ENCODE measurements at places on chromosomes 16 and 17.

DNA sequence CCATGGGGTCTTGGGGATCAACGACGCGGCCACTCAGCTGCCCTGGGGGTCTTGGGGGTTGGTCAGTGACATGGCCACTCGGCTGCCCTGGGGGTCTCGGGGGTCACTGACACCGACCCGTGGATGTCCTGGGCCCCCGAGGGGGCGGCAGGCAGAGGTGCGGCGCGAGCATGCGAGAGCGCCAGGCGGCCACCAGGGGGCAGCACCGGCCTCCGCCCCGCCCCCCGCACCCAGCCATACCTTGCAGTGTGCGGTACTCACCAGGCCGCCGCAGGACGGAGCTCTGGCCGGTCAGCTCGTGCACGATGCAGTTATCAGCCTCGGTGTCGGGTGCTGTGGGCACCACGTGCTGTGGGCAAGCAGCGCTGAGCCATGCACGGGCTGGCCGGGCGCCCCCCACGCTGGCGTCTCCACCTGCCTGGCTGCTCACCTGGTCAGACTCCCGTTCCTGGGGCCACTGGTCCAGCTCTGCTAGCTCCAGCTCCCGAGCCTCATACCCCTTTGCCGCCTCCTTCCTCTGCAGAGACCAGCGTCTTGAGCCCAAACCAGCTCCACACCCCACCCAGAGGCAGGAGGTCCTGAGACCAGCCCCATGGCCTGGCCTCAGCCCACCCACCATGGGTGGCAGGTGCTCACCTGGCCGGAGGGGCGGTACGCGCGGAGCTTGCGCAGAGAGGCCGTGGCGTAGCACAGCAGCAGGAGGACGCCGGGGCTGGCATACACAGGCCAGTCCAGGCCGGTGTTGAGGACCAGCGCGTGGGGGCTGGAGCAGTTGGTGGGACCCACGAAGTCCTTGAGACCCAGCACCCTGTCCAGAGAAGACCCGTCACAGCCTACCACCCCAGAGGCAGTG, 31.2 kb downstream of the CTU2 start:
- H3K36me3 ChIP-seq = peaks cover 35% of the 10 kb centered on the region
- no peak overlapping the region for H3K27ac ChIP-seq
- no peaks in the 10 kb centered on the region for H3K27me3 ChIP-seq

- no peak for DNase-seq
- no peaks in the 10 kb centered on the region for H3K27me3 ChIP-seq
- no peaks in the 10 kb centered on the region for H3K36me3 ChIP-seq
- H3K4me3 ChIP-seq = no peak overlapping the region
- no peak overlapping the region for H3K27ac ChIP-seq
These were observed 61.2 kb downstream of the MYH11 start for GRCh38 chr16:15795615-15796014.

DNA sequence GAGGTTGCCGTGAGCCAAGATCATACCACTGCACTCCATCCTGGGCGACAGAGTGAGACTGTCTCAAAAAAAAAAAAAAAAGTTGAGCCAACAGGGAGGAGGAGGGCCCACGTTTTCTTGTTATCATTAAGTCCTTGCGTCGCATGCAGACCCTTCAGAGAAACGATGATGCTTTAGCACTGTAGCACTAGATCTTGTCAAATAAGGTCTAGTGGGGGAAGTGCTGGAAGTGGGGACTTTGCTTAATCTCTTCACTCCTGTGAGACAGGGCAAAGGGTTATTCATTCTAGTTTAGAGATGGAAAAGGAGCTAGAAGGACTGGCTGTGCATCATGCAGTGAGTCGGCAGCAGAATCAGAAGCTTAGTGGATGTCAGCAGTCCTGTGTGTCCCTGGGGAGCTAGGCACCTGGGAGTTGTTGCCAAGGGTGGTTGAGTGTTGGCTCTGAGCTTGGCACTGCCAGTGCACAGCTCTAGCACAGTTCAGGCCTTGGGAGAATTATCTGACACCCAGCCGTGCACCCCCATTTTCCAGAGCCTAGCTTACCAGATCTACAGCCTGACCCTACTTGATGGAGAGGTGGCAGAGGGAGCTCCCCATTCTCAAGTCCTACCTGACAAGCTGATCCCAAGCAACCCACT, 33.4 kb upstream of the TBX2 start:
- no peak for DNase-seq
- H3K4me3 ChIP-seq = no peak overlapping the region
- peaks cover 6% of the 10 kb centered on the region for H3K4me1 ChIP-seq
- H3K36me3 ChIP-seq = no peaks in the 10 kb centered on the region

- H3K27me3 ChIP-seq = no peaks in the 10 kb centered on the region
- no peak for DNase-seq
- no peak overlapping the region for H3K27ac ChIP-seq
These were observed 40.6 kb upstream of the PITPNM3 start for GRCh38 chr17:6596941-6597340.

DNA sequence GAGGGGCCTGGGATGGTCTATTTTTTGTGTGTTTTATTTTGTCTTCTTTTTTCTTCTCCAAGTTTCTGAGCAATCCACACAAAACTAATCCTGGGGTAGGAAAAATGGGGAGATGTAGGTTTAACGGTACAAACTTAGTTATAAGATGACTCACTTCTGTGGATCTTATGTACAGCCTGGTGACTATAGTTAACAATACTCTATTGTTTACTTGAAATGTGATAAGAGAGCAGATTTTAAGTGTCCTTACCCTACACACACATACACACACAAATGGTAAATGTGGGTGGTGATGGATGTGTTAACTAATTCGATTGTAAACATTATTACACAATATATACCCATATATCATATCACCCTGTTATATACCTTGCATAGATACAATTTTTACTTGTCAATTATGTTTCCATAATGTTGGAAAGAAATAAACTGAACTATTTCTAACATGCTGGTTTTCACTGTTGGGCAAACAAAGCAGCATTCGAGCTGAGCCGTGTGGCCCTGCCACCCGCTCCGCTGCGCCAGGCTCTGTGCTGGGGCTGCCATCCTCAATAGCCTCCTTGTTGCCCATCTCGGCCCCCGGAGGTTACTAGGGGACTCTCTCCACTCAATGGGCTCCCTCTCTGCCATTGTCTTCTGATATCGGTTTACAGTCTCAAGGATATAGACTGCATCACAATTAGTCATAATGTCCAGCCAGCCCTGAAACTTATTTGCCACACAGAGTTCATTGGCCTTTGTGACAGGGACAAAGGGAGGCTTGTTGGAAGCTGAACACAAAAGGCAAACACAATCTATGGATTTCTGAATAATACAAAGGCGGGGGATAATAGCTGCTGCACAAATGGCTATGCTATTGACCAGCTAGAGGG, 380.3 kb upstream of the MAF start:
- H3K27me3 ChIP-seq = no peaks in the 10 kb centered on the region
- H3K27ac ChIP-seq = no peak overlapping the region
- no peak overlapping the region for H3K4me3 ChIP-seq
- no peaks in the 10 kb centered on the region for H3K36me3 ChIP-seq
- no peaks in the 10 kb centered on the region for H3K4me1 ChIP-seq

DNA sequence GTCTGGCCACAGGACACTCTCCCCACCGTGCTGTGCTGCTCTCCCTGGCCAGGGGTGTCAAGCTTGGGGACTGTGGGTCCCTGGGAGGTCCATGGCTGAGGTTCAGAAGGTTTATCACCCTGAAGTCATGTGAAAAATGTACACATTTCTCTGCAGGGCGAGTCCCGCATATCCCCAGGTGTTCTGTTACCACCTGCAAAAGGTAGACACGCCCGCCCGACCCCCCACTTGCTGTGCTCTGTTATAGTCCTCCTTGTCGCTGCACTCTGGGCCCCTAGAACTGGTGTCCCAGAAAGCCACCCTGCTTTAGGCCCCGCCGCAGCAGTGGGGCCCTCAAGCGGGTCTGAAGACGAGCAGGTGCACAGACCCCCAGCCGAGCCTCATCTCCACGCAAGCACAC, 11.8 kb downstream of the JPT2 start:
- DNase-seq = no peak
- no peaks in the 10 kb centered on the region for H3K27me3 ChIP-seq
- H3K4me1 ChIP-seq = peaks cover 63% of the 10 kb centered on the region
- H3K27ac ChIP-seq = peak overlapping the region; percentile 98
- H3K4me3 ChIP-seq = peak overlapping the region; percentile 5
- H3K36me3 ChIP-seq = peaks cover 24% of the 10 kb centered on the region

DNA sequence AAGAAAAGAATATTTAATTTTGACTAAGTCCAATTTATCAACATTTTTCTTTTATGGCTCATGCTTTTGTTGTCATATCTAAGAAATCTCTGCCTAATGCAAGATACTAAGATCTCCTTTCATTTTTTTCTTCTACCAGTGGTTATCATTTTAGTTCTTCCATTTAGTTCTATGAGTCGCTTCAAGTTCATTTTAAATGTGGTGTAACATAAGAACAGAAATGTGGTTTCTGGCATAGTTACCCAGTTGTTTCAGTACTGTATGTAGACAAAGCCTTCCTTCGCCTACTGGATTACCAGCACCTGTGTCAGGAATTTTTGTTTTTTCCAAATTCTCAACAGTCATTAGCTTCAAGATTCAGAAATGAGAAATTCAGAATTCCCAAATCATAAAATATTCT, 175.7 kb downstream of the PARN start:
- H3K4me3 ChIP-seq = no peak overlapping the region

All from keratinocyte (primary cell).